Iris pigment epithelial cell (primary cell): ENCODE measurements at places on chromosomes 7 and 10.

GRCh38 chr10:29957236-29957635, 102.2 kb downstream of the JCAD start:
- no peak for DNase-seq

GRCh38 chr10:67004690-67005089, 78.9 kb downstream of the LRRTM3 start:
- DNase-seq, result no peak

DNA sequence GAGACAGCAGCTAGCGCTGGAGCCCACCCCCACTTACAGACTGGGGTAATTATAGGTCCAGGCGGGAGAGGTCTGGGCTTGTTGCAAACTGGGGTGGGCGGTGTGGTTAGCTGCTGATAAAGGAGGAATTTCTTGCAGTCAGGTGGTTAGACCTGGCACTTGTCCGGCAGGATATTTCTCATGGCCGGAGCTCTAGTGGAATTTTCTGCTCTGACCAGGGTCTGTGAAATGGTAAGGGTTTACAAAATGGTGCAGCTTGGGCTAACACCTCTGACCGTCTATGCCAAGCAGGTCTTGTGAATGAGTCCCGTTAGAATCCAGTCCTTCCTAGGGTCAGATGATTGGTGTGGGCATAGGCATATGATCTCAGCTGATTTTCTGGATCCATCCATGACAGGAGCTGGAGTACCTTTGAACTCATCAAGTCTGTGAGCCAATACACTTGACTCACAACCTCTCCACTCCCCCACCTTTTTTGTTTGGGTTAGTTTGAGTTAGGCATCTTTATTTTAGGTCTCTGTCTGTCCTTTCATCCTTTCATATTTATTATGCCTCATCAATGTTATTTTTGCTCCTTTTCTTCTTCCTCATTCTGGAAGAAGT, 213.4 kb downstream of the SUGCT start:
- no peak for DNase-seq

DNA sequence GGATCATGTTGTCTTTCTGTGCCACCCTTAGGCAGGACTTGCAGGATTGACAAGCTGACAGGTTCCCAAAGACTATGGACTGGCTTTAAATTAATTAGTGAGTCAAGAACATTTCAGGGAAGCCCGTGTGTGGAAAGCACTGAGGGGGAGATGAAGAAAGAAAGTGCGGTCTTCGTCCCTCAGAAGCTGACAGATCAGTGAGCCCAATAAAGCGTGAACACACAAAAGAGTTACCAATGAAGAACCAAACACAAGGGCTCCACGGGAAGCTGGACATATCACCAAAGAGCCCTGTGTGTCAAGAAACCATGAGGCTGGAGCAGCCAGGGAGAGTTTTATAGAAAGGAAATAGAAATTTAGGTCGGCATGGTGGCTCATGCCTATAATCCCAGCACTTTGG, 725.8 kb downstream of the PARD3 start:
- DNase-seq, result no peak
